ENCODE measurements at places on chromosomes 7 and 10.
A peak's percentile ranks its signal among the peaks of the same experiment; 100 is the strongest.

- DNase-seq, result peak; percentile 64
Observed at GRCh38 chr10:79241990-79242619, 105.2 kb upstream of the PPIF start.

- DNase-seq, result no peak
Observed at GRCh38 chr10:131424836-131425491, 113.4 kb upstream of the TCERG1L start.

- DNase-seq, result peak; percentile 54
Observed at GRCh38 chr10:133257489-133258065, 19.1 kb downstream of the ADAM8 start.

GRCh38 chr10:30529373-30529998 lies 95.5 kb downstream of the MAP3K8 start:
- no peak for DNase-seq

DNA sequence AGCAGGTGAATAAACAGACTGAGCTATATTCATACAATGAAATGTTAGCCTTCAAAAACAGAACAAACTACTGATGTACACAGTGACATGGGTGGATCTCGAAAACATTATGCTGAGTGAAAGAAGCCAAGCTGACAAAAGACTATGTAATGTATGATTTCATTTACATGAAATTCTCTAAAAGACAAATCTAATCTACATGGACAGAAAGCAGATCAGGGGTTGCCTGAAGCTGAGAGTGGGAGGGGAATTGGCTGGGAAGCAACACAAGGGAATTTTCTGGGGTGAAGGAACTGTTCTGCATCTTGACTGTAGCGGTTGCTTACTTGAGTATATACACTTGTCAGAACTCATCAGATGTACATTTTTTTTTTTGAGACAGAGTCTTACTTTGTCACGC lies 121.7 kb upstream of the SVIL start:
- no peak for DNase-seq

- DNase-seq, result no peak
Observed at GRCh38 chr10:24730811-24731210, 7.1 kb upstream of the ARHGAP21 start.
